Panc1 (cell line): ENCODE measurements at places on chromosomes 3 and 15. TPM values are rescaled to one million over a fixed set of nuclear protein-coding genes. Genes with fewer than 3 reads are reported as not detected.

DNA sequence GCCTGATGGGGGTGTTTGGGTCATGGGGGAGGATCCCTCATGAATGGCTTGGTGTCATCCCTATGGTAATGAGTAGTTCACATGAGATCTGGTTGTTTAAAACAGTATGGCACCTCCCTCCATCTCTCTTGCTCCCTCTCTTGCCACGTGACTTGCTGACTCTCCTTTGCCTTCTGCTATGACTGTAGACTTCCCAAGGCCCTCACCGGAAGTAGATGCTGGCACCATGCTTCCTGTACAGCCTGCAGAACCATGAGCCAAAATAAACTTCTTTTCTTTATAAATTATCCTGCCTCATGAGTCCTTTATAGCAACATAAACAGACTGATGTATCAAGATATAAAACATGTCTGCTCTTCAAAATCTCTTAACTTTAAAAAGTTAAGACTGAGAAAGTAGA, 96.1 kb downstream of the TFDP2 start:
- no peak for DNase-seq

TRAIP gene
- 18.5 TPM for total RNA-seq

LRRC49 gene
- total RNA-seq, result 8.3 TPM

- no peak for DNase-seq
These were observed 8.5 kb downstream of the LIPC start for GRCh38 chr15:58440158-58440910.

GABRR3 gene
- total RNA-seq, result not detected

DNA sequence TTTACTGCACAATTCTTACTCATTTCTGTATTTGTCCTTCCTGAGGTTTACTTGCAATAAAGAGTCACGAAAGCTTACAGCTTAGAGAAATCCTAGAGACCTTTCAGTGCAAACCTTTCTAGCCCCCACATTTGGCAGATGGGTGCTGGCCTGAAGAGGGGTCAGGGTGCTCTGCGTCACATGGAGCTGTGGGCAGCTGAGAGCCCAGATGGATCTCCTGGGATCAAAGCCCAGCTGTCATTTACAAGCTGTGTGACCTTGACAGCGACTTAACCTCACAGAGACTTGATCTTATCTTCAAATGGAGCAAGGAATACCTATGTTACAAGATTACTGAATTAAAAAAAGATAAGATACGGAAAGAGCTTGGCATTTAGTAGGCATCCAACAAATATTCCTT, 24.0 kb upstream of the RAF1 start:
- DNase-seq, result no peak

IQCF5 gene
- total RNA-seq, result not detected

DNA sequence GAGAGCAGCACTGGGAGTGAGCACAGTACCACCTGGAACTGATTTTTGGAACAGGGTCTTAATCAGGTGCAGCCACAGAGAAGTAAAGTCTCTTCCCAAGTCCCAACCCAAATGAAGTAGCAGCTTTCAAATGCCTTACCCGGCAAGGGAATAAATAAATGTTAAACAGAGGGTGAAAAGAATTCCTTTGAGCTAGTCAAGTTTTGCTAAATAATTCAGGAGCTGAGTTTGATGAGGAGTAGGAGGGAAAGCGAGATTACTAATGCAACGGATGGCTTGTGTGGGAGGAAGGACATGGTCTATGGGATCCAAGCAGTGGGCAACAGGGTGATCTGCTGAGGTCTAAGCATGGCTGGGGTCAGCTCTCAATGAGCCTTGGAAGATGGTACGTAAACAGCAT, 204.5 kb upstream of the ST8SIA2 start:
- DNase-seq, result no peak

- no peak for DNase-seq
These were observed 186.6 kb downstream of the SQOR start for GRCh38 chr15:45821390-45821789.

DNA sequence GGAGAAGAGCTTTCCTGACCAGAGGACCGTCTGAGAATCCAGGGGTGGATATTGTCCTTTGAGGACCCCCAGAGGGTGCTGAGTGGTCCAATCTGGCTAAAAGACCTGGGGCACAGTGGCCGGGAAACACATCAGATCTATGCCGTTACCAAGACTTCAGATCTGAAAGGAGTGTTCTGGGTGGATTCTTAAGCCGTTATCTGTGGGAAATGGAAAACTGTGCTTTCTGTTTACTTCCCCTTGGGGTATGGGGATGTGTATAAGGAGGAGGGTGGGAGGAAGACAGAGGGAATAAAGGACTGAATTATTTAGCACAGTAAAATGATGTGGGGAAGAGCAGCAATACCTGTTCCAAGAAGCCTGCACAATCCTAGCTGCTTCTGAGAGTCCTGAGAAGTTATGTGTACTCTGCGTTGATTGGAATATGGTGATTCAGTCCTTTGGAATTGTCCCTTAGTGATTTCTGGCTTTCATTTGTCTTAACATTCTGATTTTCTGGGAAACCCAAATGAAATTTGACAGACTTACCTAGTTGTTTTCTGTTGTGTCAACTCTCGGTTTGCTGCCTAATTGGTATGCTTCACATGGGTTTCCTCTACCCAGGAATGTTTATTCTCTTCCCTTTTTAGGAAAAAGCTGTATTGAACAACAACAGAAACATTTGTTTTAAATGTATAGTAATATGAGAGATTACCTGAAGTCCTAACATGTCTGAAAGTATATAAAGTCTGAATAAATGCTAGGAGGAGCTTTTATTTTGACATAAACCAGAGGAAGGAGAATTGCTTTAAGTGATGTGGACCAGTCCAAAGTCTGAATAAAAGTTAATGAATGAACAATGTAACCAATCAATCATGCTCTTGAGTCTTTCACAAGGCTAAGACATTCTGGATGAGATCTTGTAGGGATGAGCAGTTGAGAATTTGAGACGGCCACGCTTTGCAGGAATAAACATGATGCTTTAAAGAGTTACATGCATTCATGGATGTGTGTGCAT, 427.1 kb upstream of the C2CD4B start:
- no peak for DNase-seq

DNA sequence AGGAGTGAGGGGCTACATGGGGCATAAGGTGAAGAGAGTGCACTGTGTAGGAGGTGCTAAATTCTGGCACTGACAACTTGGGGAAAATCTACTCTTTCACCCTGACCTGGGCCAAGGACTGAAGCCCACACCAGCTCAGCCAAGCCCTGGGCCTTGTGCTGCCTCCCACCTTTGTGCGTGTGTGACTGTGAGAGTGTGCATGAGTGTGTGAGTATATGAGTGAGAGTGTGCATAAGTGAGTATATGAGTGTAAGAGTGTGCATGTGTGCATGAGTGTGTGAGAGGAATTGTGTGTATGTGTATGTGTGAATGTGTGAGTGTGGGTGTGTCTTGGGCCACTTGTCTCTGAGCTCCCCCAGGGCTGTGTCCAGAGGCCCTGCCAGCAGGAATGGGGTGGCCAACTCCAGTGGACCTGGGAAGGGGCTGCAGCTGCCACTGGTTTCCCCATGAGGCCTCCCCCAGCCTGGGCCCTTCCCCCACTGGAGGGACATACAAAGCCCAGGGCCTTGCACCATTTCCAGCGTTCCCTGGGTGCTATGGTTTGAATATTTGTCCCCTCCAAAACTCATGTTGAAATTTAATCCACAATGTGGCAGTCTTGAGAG, 15.2 kb downstream of the C3orf22 start:
- no peak for DNase-seq

GRCh38 chr15:34359416-34359815, 7.6 kb downstream of the LPCAT4 start:
- DNase-seq, result no peak

CD80 gene
- 0.15 TPM for total RNA-seq

DNA sequence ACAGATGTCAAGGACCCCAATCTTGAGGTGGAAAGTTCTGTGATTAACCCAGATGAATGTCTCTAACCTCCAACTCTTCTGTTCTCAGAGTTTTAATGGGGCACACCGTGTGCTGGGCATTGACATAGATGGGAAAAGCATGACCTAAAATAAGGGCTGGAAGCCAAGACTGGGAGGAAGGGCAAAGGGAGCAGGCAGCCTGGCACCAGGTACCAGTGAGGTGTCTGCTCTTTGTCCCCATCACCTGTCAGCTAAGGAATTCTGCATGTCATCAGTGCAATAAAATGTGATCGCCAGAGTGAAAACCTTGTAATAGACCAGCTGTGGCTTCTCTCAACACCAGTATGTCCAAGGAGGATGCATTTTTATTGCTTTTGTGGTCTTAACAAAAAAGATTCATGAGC, 143.5 kb upstream of the TPM1 start:
- DNase-seq, result no peak

SOX14 gene
- total RNA-seq, result not detected

SLCO3A1 gene
- 20.6 TPM for total RNA-seq

- DNase-seq, result no peak
These were observed 60.6 kb downstream of the CHAC1 start for GRCh38 chr15:41013691-41014414.

DNA sequence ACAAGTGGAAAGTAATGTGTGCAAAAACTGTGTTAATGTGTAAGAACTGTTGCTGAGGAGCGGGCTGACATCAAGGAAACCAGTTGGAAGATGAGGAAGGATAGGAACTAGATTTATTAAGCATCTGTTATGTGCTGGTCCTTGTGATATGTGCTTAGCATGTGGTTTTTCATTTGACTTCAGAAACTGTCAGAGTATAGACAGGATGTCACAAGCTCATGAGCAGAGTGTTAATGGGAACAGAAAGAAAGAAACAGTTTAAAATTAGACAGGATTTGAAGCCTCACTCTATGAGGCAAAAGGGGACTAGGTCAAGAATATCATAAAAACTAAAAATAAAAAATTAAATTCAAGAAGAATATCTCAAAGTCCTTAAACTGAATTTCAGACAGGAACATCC, 270.6 kb upstream of the DPPA4 start:
- DNase-seq, result no peak

DNA sequence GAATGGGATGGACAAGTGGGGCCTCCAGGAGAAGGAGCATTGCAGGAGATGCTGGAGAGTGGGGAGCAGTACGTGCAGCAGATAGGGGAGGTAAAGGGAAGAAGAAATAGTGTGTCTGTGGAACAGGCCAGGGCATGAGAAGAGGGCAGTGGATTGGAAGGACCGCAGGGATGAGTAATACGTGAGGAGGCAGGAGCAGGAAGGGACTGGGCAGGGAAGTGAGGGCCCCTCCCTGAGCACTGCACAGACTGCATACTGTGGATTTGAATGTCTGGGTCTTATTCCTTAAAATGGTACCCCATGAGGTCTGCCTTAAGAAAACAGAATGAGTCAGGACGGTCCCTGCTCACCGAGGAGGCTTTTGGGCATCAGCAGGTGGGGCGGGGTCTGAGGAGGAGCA, 210.0 kb upstream of the NDN start:
- no peak for DNase-seq

IFRD2 gene
- 111 TPM for total RNA-seq

DNA sequence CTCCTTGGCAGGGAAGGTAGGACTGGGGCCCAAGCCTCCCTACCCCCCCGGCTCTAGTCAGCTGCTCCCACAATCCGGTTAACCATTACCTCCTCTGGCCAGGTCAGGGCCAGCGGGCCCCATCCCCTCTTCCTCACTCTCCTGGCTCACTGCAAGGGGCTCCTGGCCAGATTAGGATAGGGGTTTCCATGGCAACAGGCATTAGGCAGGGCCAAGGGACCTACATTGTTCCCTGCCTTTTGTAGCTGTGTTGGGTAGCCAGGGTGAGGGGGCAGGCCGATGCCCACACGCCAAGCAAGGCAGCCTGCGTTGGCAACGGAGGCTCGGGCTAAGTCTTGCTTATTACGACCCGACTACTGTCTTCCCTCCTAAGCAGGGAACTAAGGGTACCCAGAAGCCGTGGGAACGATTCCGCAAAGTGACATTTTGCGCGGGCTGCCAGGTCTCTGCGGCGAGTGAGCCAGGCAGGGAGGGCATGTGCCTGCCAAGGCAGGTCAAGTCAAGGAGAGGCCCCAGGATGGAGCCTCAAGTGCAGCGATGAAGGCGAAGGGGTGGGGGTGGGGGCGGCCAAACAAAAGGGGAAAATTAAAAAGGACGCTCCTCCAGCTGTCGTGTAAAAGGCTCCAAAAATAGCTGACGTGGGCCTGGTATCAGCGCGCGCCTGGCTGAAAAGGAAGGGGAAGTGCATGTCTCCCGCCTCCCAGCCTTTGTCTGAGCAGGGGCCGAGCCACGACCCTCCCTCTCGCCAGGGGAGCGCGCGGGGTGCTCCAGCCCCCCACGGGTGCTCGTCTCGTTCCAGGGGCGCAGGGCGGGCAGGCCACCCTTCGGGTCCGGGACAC, 919 bp downstream of the IDH2 start:
- DNase-seq, result no peak

- DNase-seq, result no peak
These were observed 122.7 kb downstream of the B3GALNT1 start for GRCh38 chr3:160982491-160982890.

SLC12A8 gene
- 7.0 TPM for total RNA-seq

- DNase-seq, result no peak
These were observed 137.3 kb upstream of the TGFBR2 start for GRCh38 chr3:30469133-30469532.

ZFYVE19 gene
- 39.5 TPM for total RNA-seq

- DNase-seq, result no peak
These were observed 1.7 kb downstream of the RAB11A start for GRCh38 chr15:65870889-65871533.

- no peak for DNase-seq
These were observed 7.9 kb upstream of the SOX2 start for GRCh38 chr3:181703601-181704420.

SAXO2 gene
- total RNA-seq, result 1.1 TPM
